ENCODE measurements at places on chromosomes 13 and 19.

GRCh38 chr19:6393983-6394412, 1.0 kb upstream of the GTF2F1 start:
- H3K4me1 ChIP-seq: peaks cover 7% of the 10 kb centered on the region
- peaks cover 6% of the 10 kb centered on the region for H3K36me3 ChIP-seq
- DNase-seq: no peak
- H3K27me3 ChIP-seq: no peaks in the 10 kb centered on the region

GRCh38 chr13:24827799-24828198, 63.8 kb downstream of the RNF17 start:
- no peak overlapping the region for H3K4me3 ChIP-seq
- H3K27ac ChIP-seq: no peak overlapping the region
- H3K27me3 ChIP-seq: no peaks in the 10 kb centered on the region
- DNase-seq: no peak
- H3K4me1 ChIP-seq: 0 out of 2 replicates have a peak, but pooled peaks cover 4% of the 10 kb centered on the region

DNA sequence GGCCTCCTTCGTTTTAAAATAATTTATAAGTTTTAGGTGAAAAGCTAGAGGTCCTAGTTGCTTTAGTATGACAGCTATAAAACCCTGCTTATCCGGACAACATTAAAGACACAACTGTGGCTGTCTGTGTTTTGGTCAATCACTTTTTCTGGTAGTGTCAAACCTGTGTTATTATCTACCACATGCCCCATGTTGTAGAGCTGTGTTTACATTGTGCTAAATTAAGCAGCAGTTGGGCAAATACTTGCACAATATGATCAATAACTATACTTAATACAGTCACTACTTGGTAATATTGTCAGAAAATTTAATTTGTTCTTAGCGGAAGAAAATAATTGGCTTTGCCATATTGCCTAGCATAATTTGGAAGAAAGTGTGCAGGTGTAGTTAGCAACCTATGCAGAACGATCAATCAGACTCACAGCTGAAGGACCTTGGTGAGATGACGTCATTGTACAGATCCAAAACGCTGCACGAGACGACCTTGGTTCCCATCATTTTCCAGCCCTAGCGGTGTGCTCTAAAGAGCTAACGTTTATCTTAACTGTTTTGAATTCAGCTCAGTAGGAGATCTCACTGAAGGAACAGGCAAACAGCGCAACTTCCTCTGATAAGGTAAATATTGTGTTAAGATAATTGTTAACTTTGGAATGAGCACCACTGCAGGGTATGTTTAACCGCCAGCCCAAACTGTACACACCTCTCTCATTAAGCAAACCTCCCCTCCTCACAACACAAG, 476.6 kb downstream of the IRS2 start:
- H3K27ac ChIP-seq: no peak overlapping the region
- H3K4me3 ChIP-seq: no peak overlapping the region
- no peaks in the 10 kb centered on the region for H3K27me3 ChIP-seq
- H3K36me3 ChIP-seq: no peaks in the 10 kb centered on the region

GRCh38 chr19:33171916-33172359, 22.2 kb upstream of the LRP3 start:
- H3K27ac ChIP-seq: no peak overlapping the region
- H3K27me3 ChIP-seq: no peaks in the 10 kb centered on the region
- H3K36me3 ChIP-seq: no peaks in the 10 kb centered on the region
- no peak for DNase-seq
- H3K4me1 ChIP-seq: peaks cover 3% of the 10 kb centered on the region

- H3K4me1 ChIP-seq: no peaks in the 10 kb centered on the region
- no peak overlapping the region for H3K4me3 ChIP-seq
- no peaks in the 10 kb centered on the region for H3K36me3 ChIP-seq
- no peaks in the 10 kb centered on the region for H3K27me3 ChIP-seq
- no peak overlapping the region for H3K27ac ChIP-seq
- no peak for DNase-seq
These were observed 5.3 kb downstream of the TRAPPC6A start for GRCh38 chr19:45172611-45173208.
